Hepatic stellate cell (primary cell): ENCODE measurements at places on chromosomes 2 and 18.

- peak; percentile 26 for DNase-seq
Observed at GRCh38 chr2:227460070-227460485, 11.9 kb upstream of the AGFG1 start.

DNA sequence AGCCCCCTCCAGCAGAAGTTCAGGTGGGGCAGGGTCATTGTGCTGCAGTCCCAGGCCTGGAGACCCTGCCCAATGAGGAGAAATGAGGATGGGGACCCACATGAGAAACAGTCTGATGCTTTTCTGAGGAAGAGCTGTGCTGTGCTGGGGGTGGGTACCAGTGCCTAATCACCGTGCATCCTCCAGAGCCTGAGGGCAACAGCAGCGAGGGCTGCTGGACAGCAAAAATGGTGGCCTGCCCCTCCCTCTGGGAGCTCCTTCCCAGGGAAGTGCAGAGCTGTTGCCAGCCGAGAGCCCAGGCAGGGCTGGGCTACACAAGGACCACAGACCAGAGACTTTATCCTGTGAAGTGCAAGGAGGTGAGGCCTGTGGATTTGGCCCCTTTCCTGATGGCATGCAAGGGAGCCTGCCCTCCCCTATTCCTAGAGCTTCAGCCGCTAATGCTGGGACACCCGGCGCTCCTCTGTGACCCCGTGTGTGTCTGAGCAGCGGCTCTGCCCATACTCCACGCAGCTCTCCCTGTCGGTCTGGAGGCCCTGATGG, 134.8 kb downstream of the DSEL start:
- DNase-seq = no peak

GRCh38 chr18:32238635-32239268, 48.9 kb downstream of the MEP1B start:
- DNase-seq = no peak

GRCh38 chr2:45729753-45730512, 78.5 kb downstream of the PRKCE start:
- DNase-seq = no peak

GRCh38 chr2:199469514-199470360, 12.0 kb upstream of the SATB2 start:
- DNase-seq = no peak

DNA sequence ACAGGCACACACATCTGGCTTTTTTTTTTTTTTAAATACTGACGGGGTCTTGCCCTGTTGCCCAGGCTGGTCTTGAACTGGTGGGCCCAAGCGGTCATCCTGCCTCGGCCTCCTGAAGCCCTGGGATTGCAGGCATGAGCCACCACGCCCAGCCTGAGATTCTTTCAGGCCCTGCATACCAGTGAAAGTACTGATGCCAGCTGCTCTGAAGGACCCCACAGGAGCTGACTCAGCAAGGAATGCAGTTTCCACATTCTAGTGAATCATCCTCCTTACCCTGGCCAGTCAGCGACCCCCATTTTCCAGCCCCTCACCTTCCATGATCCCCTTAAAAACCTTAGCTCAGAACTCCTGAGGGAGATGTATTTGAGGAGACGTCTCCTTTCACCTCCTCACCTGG, 5.8 kb upstream of the DTYMK start:
- peak; percentile 38 for DNase-seq

GRCh38 chr2:18520451-18521425, 39.7 kb downstream of the RDH14 start:
- peak; percentile 75 for DNase-seq

DNA sequence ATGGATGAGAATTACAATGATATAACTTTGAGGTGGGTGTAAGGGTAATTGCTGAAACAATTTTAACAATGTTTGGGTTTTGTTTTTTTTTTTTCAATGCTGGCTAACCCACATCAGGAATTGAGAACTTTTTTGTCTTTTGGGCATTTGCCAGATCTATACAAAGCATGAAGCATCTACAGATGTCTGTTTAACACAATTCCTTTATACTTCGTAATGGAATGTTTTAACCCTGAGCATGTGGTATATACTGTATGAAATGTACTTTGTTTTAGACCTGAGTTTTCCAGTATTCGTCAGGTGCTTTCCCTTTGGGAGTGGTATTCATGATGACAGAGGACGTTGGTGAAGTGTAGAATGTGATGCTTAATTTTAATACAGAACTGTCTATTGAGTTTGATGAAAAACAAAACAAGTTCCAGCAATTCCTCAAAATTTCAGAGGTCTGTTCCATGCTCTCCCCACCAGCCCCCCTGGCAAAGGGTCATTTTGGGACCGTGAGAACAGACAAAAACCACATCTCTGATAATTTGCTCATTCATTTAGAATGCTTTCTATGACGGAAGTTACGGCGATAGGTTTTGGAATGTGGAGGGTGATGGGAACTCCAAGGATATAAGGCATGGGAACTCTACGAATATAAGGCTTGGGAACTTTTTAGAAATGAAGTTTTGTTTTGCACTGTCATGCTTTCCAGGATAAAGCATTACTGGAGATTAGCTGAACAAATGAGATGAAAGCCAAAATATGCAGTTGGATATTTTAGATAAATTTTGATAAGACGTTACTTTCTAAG, 14.1 kb downstream of the LIMS1 start:
- DNase-seq = peak; percentile 51

- DNase-seq = no peak
Observed at GRCh38 chr2:64133828-64134227, 10.4 kb downstream of the PELI1 start.

- peak; percentile 79 for DNase-seq
Observed at GRCh38 chr2:28276076-28276618, 116.5 kb upstream of the FOSL2 start.

DNA sequence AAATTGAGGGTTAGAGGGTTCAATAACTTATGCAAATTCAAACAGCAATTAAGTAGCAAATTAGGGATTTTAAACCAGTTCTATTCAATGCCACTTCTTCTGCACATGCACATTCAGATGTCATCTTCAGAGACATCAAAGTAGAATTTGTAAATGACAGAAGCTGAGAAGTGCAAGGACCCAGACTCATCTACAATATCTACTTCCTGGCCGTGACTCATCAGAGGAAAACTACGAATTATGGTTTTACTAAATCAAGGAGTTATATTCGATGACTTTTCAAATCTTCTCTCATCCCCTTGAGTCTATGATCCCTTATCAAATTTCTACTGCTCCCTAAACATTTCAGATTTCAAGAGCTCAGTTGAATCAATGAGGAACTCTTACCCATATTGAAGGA, 20.0 kb upstream of the STAT4 start:
- DNase-seq = no peak

DNA sequence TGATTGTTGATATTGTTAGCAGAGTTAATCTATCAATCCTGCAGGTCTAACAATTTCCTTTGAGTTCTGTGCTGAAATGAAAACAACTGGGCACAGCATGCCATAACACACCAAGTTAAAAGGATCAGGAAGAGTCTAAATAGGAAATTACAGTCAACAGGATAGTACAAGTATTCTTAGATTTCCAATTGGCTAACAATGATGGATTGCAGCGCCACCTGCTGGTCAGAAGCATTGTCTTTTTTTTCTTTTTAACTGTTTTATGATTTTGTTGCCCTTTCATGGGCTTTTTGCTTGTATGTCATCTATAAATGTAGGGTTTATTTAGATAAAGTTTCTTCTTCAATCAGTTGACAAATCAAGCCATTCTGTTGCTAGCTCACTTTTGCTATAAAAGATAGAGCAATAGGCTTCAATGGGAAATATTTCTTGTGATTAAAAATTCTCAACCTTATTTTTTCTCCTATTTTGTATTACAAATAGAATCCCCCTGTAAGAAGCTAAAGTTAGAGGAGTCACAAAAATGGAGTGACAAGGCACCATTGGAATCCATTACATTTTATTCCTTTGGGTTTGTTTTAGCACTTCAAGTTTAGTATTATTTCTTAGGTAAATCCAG, 40.8 kb upstream of the RPRM start:
- DNase-seq = no peak

DNA sequence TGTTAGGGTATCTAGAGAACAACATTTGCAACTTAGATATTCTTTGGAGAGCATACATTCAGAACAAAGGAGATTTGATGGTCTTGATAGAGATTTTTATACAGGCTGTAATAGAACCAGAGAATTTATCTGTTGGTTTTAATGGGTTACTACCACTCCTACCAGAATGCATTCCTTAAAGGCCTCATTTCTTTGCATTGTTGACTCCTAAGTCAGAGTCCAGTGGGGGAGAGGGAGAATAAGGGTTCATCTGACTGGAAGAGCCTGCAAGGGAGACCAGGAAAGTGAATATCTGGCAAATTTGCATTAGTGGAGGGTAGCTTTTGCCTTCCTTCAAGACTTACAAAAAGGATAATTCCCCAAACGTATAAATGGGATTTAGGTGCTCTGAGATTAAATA, 29.7 kb downstream of the AGPS start:
- DNase-seq = no peak

- DNase-seq = no peak
Observed at GRCh38 chr2:45990131-45990530, 307.1 kb upstream of the EPAS1 start.

GRCh38 chr2:15069149-15069548, 436.6 kb downstream of the LRATD1 start:
- DNase-seq = no peak

GRCh38 chr2:138071720-138072719, 107.7 kb downstream of the HNMT start:
- DNase-seq = no peak

- no peak for DNase-seq
Observed at GRCh38 chr2:216698895-216699294, 3.5 kb upstream of the IGFBP5 start.

GRCh38 chr2:136434251-136434715, 316.3 kb upstream of the CXCR4 start:
- no peak for DNase-seq

DNA sequence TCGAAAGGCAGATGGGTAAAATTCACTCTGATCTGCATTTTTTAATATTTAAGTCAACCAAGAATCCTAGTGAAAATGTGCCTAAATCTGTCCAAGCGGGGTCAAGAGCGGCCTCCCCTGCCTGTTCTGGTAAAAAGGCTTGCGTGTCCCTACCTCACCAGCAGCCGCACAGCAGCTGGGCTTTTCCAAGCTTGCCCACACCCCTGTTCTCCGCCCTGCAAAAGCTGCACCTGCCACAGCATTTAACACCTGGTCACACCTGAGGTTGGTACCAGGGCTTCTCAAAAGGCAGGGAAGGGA, 25.8 kb upstream of the TMEM182 start:
- DNase-seq = peak; percentile 13

DNA sequence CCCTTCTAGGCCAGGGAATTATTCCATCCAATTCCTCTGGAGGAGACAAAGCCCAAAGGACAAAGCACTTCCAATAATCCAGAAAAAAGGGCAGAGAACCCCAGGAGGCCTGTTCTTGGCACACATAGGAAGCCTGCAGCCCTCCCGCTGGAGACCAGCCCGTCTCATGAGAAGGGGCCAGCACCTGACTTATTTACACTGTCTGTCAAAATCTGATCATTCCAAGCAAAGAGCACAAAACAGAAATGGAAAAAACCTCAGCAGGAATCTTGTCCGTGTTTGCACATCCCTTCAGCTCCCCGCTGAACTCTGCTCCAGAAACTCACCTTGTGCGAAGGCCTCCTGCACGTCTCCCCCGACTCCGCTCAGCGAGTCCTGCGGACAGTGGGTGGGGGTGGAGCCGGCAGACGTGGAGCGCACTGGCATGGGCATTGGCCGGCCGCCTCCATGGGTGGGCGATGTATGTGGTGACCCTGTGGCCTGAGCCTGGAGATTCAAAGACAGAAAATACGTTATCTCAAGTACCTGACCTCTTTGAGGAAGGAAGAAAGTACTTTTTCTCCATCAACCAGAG, 46.2 kb upstream of the DNMT3A start:
- DNase-seq = no peak

DNA sequence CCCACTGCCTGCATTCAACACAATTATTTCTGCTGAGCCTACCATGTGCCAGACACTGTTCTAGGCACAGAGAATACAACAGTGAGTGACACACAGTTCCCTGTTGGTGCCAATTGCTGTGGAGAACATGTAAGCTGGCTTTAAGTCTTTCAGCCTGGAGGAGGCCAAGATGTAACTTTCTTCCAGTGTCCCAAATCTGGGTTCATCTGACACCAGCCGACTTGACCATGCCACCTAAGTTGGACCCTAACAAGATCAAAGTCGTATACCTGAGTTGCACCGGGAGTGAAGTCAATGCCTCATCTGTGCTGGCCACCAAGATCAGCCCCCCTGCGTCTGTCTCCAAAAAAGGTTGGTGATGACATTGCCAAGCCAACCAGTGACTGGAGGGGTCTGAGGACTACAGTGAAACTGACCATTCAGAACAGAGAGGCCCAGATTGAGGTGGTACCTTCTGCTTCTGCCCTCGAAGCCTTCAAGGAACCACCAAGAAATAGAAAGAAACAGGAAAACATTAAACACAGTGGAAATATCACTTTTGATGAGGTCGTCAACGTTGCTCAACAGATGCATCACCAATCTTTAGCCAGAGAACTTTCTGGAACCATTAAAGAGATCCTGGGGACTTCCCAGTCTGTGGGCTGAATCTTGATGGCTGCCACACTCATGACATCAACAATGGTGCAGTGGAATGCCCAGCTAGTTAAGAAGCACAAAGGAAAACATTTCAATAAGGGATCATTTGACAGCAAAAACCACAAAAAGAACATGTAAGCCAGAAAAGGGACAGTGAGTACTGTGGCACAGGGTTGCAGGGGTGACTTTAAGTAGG, 6.3 kb downstream of the TRABD2A start:
- no peak for DNase-seq

GRCh38 chr2:168034616-168035015, 212.8 kb downstream of the STK39 start:
- no peak for DNase-seq

DNA sequence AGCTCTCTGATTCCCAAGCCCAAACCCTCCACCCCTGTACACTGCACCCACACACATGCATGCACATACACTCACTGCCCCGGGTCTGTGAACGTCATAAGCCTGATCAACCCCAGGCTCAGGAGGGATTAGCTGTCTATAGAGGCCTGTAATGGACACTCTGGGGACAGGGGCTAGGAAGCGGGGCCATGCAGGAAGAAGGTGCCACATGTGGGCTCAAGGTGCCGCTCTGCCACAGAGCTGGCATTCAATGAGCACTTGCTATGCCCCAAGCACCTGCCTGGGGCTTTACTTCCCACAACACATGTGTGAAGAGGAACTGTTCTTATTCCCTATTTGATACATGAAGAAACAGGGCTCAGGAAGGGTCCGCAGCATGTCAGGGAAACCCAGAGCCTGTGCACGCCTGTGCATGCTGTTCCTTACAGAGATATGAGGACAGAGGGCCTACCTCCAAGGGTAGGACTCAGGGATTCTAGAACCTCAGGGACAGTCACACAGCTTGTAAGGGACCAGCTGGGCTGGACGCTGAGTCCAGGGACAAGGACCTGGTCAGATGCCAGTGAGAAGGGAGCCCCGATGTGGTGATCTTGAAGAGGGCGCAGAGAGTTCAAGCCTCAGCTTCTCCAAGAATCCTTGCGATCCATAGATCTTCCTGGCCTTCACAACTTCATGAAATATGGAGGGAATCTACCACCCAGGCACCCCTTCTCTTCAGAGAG, 5.0 kb downstream of the BIN1 start:
- DNase-seq = no peak
